ENCODE measurements at places on chromosomes 2 and 18. TPM values are rescaled to one million over a fixed set of nuclear protein-coding genes. Genes with fewer than 3 reads are reported as not detected.

Gene MC4R
- total RNA-seq: 0.19 TPM

DNA sequence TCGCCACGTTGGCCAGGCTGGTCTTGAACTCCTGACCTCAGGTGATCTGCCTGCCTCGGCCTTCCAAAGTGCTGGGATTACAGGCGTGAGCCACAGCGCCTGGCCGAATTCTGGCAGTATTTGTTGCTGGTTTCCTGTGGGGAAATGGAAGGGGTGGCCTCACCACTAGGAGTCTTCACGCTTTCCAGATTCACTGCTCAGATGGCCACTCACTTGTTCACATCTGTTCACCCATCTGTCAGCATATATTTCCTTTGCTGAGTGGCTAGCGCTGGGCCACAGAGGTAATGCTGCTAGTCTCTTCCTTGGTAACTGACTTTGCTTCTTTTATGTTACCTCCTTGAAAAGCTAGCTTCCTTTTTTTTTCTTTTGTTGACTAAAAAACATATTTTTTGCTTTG, 27.2 kb downstream of the TMEM177 start:
- no peak for DNase-seq

DNA sequence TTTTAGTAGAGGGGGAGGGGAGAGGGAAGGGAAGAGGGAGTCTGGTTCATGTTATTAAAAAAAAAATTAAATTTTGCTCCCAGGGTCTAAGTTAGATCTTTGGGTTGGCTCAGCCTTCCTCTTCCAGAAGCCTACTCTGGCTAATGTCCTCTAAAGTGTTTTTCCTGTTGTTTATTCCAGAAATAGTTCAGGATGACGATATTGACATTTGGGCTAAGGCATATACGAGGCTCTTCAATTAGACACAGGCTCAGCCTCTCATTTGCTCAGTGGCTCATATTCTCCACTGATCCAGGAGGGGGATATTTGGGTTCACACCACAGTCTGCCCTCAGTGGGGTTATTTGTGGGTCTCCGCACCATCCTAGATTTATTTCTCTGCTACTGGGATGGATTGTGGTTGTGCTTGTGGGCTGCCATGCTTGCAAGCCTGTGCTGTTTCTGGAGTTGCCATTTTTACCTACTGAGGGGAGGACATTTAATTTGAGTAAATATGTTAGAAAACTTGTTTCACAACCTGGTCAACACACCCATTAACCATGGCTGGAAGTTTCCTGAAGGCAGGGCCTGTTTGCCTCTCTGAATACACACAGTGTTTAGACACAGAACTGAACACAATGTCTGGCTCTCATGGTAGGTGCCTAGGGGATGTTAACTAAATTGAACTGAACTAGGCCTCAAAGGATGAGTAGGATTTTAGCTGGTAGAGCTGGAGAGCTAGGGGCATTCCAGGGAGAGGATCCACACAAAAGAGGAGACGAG, 257.5 kb upstream of the EPAS1 start:
- no peak for DNase-seq

DNA sequence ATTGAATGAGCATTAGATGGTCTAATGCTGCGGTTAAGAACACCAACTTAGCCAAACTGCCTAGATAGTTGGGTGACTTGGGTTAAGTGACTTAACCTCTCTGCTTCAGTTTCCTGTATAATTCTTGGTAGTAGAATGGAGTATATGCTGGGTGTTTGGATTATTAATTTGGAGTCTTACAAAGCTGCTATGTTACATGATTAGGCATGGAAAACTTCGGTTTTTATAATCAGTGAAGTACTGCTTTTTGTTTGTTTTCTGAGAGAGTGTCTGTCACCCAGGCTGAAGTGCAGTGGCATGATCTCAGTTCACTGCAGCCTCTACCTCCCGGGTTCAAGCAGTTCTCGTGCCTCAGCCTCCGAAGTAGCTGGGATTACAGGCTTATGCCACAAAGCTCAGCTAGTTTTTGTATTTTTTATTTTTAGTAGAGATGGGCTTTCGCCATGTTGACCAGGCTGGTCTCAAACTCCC, 4.5 kb downstream of the RPL37A start:
- DNase-seq: no peak

- DNase-seq: peak; percentile 79
These were observed 42.1 kb upstream of the LAPTM4A start for GRCh38 chr2:20093263-20094141.

- DNase-seq: no peak
These were observed 300.6 kb downstream of the EIPR1 start for GRCh38 chr2:3076848-3077642.

DNA sequence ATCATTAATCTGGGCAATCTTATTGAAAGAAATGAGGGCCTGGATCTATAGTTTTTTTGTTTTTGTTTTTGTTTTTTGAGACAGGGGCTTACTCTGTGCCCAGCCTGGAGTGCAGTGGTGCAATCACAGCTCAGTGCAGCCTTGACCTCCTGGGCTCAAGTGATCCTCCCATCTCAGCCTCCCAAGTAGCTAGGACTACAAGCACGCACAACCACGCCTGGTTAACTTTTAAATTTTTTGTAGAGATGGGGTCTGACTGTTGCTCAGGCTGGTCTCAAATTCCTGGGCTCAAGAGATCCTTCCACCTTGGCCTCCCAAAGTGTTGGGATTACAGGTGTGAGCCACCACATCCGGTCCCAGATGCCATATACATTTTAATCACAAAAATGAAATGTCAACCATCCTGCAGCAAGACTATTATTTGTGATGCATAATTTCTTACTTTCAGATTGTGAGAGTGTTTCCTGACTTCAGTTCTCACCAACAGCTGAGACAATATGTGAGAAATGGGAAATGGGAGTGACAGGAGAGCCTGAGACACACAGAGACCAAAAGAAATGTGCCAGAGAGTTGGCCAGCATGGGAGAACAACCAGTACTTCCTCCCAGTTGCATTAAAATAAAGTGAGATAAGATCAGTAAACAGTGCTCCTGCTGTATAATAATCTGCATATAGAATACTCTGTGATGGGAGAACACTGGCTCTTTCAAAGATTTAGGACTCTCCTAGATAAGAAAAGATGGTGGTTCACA, 87.6 kb downstream of the METTL8 start:
- no peak for DNase-seq

DNA sequence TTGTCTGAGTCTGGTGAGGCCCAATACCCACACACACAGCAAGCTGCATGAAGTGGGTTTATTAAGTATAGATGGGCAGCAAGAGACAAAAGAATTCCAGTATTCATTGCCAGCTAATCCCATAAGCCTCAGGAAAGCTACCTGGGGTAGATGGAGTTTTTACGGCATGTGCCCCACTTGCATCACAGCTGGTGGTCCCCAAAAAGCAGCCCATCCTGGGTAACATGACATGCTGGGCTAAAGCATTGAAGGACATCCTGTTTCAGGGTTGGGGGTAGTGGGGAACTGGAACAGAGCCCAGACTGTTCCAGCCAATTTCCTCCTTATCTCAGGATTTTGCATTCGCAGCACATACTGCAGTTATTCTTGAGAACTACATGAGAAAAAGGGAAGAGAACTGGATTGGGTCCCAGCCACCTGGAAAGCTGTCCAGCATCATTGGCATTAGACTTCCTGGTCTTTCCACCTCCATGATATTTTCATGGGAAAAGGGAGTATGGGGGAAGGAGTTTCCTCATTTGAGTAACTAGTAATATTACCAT, 240.1 kb upstream of the MMADHC start:
- no peak for DNase-seq

DNA sequence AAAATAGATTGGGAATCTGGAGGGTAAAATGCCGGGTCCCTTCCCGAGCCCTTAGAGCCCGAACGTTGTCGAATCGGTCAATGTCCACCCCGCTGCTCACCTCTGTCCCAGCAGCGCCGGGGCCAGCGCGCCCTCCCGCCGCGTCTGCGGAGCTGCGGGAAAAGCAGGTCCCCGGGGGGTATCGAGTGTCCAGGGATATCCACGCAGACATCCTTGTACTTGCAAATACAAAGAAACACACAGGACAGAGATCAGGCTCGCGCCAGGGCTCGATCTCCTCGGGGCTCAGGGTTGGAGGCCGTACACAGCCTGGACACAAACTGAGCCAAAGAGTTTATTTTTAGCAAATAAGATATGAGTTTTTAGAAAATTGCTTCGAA, 2.3 kb upstream of the GATA6 start:
- DNase-seq: no peak

DNA sequence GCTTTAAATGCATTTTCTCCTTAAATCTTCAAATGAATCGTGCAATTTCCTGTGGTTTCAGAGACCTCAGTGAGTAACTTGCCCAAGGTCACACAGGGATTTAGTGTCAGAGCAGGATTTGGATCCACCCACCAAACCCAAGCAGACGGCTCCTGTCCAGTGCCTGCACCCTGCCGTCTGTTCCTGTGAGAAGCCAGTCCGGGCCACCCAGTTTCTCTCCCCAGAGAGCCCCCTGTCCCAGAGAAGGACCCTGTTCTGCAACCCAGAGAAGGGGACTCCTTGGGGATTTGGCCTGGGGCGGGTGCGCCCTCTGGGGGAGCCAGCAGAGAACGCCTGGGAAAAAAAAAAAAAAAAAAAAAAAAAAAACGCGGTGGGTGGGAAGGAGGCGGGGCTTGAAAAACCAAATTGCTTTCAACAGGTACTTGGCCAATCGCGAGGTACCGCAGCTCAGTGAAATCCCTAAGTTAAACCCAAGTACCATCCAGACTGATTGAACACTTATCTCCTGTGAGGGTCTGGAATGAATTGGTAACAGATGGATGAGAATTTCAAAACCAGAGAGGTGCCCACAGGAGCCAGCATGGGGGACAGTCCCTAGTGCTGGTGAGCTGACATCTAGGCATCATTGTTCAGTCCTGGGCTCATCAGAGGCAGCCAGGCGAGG, 30.9 kb upstream of the REEP1 start:
- DNase-seq: no peak

DNA sequence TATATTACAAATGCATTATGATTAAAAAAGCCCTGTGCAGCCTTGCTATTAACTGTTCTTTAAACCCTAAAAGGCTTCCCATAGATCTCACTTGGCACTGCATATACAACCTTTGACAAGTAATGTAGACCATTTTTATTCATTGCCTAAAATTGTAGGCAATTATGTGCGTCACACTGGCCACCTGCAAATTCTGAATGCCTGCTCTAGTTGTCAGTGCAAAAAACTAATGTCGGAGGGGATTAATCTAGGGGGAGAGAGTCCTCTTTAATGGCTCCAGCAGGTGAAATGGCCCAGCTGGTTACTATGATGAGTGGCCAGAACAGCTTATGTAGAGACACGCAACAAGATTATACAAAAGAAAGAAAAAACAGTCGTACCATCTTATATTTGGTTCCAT, 123.2 kb downstream of the OLA1 start:
- DNase-seq: peak; percentile 28

DNA sequence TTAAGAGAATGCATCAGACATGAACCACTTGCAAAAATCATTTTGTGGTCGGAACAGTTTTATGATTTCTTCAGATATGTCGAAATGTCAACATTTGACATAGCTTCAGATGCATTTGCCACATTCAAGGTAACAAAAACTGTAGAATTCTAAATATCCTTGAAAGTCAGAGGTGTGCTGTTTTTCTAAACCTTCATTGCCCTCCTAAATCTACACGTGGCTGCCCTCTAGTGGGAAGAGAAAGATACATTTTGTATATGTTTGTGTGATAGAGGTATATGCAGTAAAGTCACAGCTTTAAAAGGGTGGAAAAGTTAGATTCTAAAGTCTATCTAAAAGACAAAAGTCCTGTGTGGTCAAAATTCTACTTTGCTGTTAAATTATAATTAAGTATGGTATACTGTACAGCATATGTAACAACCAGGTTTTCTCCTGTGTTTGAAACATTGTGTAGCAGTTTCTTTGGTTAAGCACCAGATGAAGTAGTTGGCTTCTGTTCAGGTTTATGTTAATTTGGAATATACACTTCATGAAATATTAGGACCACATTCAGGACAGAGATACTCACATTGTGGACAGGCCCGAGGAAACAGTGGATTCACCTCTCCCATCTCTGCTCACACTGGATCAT, 65.9 kb upstream of the ITM2C start:
- peak; percentile 80 for DNase-seq

DNA sequence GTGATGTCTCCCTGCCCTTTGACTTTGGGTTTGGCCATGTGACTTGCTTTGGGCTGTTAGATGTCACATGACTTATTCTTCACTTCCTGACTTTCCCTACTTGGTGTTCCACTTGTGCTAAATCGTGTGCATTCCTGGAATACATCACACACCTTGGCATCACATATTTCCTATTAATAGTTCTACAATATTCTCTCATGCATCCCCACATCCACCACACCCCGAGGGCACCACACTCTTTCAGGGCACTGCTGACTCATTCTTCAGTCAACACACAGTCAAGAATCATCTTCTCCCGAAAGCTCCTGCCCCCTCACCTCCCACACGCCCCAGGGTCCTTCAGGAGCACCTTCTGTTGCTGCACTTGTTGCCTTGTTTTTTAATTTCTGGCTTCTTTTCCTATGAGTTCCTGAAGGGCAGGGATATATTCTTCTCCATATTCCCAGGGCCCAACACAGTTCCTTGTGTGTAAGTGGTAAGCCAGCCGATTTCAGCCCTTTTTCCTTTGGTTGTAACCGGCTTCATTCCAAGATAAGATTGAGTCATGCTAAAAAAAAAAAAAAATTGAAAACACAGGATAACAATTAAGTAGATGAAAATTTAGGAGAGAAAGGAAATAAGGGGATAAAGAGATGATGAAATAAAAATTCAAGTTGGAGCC, 341.4 kb downstream of the SLC4A3 start:
- DNase-seq: no peak
